ENCODE measurements at places on chromosomes 4 and X.

- DNase-seq, result no peak
Measured at GRCh38 chr4:101019941-101020401, 327.4 kb downstream of the PPP3CA start.

- no peak for DNase-seq
Measured at GRCh38 chr4:149296503-149296902, 519.1 kb downstream of the IQCM start.

GRCh38 chrX:153588782-153589446 lies 10.0 kb downstream of the CCNQ start:
- DNase-seq, result no peak

DNA sequence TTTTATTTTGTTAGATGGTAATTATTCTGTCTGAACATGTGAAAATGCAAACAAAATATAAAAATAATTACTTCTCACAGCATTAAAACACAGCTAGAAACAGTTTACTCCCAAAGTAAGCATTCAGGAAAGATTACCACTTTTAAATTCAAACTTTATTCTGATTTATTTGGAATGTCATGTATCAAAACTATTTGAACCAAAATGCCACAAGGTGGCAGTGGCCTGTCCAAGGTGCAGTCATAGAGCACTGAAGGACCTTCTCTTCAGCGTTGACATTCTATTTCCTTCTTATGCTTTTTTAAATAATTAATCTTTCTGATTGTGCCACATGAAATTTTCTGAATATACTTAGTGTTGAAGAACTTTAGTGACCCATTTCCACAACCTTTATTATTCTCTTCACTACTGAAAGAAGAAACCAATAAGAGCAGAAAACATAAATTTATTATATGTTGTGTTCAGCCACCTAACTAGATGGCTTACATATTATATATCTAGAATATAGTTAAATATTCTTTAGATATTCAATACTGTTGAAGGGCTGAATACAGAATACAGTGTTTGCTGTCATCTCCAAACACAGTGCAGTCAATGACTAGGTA lies 283.6 kb downstream of the CFAP299 start:
- DNase-seq, result no peak

- no peak for DNase-seq
Measured at GRCh38 chr4:154329268-154329868, 162.2 kb downstream of the DCHS2 start.

GRCh38 chr4:69823048-69823447 lies 36.9 kb downstream of the SULT1E1 start:
- DNase-seq, result no peak

- DNase-seq, result no peak
Measured at GRCh38 chr4:165799384-165799815, 73.6 kb upstream of the TLL1 start.

- DNase-seq, result no peak
Measured at GRCh38 chr4:80049402-80049801, 23.6 kb downstream of the ANTXR2 start.

GRCh38 chr4:78656968-78657445 lies 105.4 kb downstream of the ANXA3 start:
- no peak for DNase-seq

- DNase-seq, result no peak
Measured at GRCh38 chr4:75714011-75714410, 10.4 kb upstream of the USO1 start.

GRCh38 chr4:168841000-168841671 lies 168.9 kb downstream of the CBR4 start:
- DNase-seq, result no peak

- no peak for DNase-seq
Measured at GRCh38 chr4:84379917-84380641, 119.0 kb downstream of the NKX6-1 start.

GRCh38 chr4:56976837-56977320 lies 527 bp downstream of the NOA1 start:
- peak; percentile 33 for DNase-seq

DNA sequence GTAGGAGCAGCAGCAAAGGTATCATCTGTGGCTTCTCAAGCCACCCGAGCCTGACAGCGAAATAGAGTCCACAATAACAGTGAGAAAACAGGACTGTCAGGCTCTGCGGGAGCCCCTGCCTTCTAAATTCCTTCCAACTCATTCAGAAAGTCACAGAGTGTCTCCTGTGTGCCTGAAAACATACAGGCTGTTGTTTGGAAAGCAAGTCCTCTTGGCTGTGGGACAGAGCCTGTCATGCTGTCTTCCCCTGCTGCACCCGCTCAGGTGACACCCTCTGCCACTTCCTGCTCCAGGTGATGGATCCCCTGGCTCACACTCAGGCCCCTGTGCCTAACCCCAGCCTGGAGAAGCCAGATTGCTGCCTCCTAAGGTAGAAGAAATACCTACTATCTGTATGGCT lies 152.3 kb downstream of the RAB28 start:
- no peak for DNase-seq

- DNase-seq, result no peak
Measured at GRCh38 chrX:152306331-152306730, 144.8 kb downstream of the GABRA3 start.

GRCh38 chr4:80069837-80070731 lies 2.9 kb downstream of the ANTXR2 start:
- DNase-seq, result no peak

- no peak for DNase-seq
Measured at GRCh38 chr4:74768857-74769525, 25.3 kb downstream of the BTC start.

- DNase-seq, result no peak
Measured at GRCh38 chr4:145511913-145512522, 30.4 kb downstream of the SMAD1 start.

DNA sequence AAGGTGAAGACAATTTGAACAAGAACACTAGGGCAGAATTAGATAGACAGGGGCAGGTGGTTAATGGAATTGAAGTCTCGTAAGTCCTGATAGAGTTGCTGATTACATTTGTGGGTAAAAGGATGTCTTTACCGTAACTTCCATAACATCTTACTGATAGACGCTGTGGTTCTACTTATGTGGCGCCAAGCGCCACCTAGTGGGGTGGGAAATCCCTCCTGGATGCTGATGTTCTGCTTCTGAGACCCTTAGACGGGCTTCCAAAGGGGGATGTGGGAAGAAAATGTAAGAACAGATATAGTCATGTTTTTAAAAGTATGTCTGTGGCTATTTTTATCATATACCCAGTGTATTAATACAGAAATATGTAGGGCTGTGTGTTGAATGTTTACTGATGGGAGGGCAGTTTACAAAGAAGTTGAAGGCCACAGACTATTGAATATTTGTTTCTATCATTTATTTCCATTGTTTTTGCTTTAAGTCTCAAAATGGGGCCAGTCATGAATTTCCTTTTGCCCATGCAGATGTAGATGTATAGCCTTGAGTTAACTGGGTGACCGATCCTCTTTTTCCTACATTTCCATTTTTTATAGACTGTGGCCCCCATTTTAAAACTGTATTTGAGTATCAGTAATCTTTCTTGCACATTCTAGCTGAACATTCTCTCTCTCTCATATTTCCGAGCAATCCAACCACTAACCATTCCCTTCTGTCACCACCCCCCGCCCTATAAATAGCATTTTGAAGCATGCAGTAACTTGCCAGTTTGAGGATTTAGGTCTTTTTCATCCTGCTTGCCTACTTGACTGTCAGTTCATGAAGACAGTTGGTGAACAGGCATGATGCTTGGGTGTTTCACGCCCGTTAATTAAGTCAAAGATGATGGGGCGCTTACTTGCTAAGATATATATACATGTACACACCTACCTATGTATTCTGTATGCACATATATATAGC lies 12.1 kb upstream of the TLR8 start:
- peak; percentile 10 for DNase-seq

DNA sequence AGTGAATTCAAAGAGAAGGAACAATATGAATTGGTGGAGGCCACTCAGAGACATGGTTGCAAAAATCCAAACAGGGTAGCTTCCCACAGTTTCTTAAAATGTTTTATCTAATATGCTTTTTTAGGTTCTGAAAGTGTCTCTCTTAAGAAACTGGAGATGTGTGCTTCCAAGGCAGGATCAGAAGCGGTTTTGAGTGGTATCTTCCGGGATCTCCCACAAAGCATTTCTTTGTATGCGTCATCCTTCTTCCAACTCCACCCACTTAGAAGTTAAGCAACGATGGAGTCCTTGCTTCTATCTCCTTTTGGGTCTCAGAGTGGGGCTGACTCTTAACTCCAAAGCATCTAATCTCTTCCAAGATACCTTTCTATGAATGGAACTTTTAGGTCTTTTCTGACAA lies 196.7 kb downstream of the MID1 start:
- no peak for DNase-seq

DNA sequence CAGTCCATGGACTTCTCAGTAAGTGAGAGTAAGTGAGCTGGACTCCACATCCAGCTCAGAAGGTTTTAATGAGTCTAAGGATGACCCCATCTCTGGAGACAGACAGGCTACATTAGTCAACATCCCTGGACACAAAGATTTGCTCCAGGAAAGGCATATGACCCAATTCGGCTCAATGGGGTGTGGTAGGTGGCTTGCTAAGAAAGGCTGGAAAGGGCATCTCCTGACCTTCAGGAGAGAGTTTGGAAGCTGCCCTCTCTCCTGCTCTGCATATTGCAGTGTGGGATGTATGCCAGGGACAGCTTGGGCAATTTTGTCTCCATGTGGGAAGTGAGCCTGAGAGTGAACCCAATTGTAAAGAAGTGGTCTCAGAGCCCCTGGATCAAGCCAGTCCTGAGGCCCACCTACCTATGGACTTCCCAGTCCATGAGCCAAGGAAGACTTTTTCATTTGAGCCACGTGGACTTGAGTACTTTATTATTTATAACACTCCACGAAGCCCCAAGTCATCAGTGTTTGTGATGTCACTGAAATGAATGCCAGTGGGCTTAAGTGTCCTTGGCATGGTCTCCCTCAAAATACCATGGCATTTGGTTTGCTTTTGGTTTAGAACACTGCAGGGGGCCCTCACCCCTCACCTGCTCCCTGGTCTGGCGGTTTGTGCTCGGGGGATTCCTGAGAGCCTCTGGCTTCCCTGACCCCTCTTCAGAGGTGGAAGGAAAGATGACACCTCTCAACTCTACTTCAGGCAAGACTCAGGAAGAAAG lies 10.4 kb upstream of the ABLIM2 start:
- no peak for DNase-seq

DNA sequence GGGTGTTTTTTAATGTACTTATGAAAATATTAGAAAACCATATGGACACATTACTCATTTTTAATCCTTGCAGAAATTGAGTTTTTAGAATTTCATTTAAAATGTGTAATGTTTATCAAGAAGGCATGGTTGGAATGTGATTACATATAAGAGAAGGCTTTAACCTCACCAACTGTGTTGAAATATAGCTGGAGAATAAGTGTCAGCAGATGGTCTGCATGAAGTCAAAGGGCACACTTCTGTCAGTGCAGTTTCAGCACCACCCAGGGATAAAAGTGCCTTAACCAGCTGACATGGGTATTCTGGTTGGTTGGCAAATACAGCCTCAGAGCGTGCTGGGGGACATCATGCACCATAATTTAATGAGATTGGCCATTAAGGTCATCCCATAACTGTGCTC lies 21.2 kb upstream of the ANTXR2 start:
- no peak for DNase-seq

GRCh38 chr4:13432453-13432852 lies 51.7 kb downstream of the RAB28 start:
- DNase-seq, result no peak

GRCh38 chrX:16124201-16124600 lies 836 bp downstream of the GRPR start:
- no peak for DNase-seq

GRCh38 chrX:69541956-69542355 lies 37.8 kb downstream of the NALF2 start:
- no peak for DNase-seq
